ENCODE measurements at places on chromosomes 16 and 17. TPM values are rescaled to one million over a fixed set of nuclear protein-coding genes. Genes with fewer than 3 reads are reported as not detected.

Gene KCNG4
- not detected for total RNA-seq

Gene RBFOX1
- total RNA-seq: 1.8 TPM

Gene SLC5A11
- total RNA-seq: not detected

Gene PABPN1L
- total RNA-seq: not detected

GRCh38 chr17:50112694-50113093 lies 17.3 kb downstream of the SAMD14 start:
- DNase-seq: no peak

DNA sequence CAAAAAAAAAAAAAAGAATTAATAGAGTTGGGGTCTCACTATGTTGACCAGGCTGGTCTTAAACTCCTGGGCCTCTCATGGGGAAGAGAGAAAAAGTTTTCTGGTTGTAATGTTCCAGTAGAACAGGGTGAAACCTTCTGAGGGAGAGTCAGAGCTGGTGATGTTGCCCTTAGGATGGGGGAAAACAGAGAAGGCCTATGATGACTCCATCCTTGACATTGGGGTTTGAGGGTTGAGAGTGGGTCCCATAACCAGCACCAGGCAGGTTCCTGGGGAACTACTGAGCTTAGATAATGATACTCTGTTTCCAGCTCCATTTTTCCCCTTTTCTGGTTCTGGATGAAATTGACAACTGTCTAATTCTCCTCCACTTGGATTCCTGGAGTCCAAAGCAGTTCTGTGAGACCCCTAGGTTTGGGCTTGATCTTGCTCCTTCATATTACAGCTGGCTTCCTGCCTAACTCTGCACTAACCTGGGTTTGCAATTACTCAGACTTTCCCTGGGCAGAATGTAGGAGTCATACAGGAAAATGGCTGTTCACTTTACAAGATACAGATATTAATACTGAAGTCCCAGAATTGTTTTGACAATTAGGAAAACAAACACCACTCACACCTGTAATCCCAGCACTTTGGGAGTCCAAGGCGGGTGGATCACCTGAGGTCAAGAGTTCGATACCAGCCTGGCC lies 62.8 kb upstream of the B4GALNT2 start:
- no peak for DNase-seq

DNA sequence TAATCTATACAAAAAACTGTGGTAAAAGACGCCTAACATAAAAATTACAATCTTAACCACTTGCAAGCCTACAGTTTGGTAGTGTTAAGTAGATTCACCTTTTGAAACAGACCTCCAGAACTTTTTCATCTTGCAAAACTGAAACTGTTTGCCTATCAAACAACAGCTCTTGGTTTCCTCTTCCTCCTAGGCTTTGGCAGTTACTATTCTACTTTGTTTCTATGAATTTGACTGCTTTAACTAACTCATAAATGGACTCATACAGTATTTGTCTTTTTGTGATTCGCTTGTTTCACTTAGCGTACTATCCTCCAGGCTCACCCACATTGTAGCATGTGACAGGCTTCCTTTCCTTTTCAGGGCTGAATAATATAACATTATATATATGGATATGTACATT lies 97.0 kb downstream of the PRKCA start:
- no peak for DNase-seq

GRCh38 chr16:50888486-50889261 lies 146.8 kb downstream of the CYLD start:
- DNase-seq: no peak

- no peak for DNase-seq
Measured at GRCh38 chr16:56977216-56977615, 12.1 kb upstream of the NLRC5 start.

DNA sequence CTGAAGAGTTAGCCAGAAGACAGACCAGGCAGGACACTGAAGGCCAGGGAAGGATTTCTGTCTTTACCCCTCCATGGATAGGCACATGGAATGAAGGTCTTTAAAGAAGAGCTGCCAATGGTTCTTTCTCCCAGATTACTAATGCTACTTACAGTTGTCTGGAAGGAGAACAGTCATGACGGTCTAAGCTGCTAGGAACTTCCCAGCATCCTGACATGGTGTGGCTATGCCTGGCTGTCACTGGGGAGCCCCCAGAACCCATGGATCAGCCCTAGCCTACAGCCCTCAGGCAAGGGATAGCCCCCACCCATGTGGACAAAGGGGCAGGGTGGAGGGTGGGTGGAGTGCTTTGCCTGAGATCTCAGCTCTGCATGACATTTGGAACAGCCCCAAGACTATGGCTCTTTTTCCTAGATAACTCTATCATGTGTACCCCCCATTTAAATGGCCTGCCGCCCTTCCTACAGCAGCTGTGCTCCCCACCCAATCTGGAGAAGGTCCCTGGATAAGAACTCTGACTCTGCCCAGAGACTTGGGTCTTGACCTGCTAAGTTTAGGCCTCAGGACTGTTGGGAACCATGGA lies 9.2 kb upstream of the KAT7 start:
- DNase-seq: no peak

- no peak for DNase-seq
Measured at GRCh38 chr17:574061-574460, 140.6 kb downstream of the VPS53 start.

DNA sequence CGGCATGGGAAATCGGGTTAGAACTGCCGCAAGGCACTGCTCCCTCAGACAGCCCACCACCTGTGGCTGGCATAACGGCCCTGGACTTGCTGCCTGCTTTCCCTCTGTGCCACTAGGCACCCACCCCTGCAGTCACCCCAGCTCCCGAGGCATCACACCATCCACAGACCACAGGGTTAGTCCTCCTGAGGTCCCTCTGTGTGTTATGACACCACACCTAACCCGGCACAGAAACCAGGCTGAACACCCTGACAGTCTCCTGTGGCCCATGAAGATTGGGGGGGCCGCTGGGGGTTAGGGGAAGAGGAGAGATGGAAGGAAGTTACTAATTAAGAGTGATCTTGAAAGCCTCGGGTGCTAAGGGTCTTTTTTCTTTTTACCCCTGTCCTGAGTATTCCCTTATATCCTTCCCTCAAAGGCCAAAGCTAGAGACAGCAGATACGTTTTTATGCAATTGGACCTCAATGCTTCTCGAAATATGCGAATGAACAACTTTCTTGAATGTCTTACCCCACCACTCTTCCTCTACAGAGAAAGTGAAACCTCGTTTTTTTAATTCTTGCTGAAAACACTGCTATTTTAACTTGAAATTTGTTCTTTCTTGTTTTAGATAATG lies 7.0 kb downstream of the CYTH1 start:
- no peak for DNase-seq

- no peak for DNase-seq
Measured at GRCh38 chr16:3591991-3592390, 14.8 kb upstream of the NLRC3 start.

DNA sequence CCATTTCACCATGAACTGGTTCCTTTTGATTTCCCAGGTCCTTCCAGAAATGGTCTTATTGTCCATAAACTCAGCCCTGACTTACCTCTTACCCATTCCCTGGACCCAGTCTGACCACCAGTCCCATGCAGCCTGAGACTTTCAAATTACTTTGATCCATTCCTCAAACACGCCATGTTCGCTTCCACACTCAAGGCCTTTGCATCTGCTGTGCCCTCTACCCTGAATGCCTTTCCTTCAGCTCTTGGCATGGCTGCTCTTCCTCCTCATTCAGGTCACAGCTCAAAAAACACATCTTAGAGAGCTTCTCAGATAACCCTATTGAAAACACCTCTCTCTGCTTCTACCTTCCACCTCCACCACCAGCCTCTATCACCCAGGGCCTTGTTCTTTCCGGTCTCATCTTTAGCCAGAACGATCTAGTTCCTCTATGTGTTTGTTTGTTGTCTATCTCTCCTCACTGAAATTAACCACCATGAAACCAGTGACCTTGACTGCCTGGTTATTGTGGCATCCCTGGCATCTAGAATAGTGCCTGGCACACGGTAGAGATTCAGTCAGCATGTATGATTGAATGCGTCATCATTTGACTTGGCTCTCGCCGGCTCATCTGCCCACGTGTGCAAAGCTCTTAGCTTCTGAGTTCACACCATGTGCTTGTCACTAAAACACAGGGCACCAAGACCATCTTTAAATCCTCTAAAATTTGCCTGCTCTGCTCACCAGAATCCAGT lies 12.8 kb downstream of the CRYM start:
- peak; percentile 38 for DNase-seq

GRCh38 chr17:30235386-30236296 lies at the start of gene SLC6A4:
Gene SLC6A4, minus strand, starts transcription at chr17:30235697. Its CDS starts 13,739 bp downstream, at chr17:30221958.
- DNase-seq: no peak

GRCh38 chr16:66658143-66658859 lies 38.2 kb downstream of the CMTM4 start:
- no peak for DNase-seq
